ENCODE measurements at places on chromosomes 11 and 22.
A peak's percentile ranks its signal among the peaks of the same experiment; 100 is the strongest.

GRCh38 chr11:6303661-6304060, 16.6 kb downstream of the CAVIN3 start:
- DNase-seq: peak; percentile 42

- no peak for DNase-seq
Measured at GRCh38 chr11:120210626-120211521, at the start of gene OAF. OAF (plus strand) TSS chr11:120211032; CDS start chr11:120211280, 248 bp downstream.

DNA sequence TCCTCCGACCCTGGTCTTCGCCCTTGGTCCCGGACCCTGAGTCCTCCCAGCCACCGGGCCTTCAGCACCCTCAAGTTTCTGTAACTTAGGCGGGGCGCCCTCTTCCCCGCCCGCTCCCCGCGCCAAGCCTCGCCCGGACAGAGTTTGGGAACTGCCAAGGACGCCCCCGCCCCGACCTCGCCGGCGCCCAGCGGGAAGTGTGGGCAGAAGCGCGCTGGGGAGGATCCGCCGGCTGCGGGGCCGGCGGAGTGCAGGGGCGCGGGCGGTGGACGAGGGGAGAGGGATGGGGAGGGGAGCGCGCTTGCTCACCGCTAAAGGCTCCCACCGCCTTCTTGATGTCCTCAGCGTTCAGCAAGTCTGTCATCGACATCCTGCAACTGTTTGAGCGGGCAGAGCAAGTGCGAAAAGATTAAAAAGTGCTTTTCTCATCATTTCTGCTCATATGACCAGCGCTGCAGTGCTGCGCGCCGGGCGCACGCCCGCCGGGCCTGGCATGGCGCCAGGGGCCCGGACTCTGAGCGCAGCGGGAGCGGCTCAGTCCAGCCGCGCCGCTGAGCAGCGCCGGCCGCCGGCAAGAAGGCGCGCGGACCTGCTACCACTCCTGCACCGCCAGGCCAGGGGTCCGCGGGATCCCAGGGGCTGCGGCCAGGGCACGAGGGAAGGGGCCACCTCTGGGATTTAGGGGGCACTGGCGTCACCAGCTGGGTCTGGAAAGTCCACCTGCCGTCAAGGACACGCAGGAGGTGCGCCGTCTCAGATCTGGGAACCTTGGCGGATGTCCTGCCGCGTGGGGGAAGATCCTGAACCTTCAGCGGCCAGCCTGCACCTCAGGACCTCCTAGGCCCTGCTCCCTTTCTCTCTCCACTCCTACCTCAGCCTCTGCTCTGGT, at the start of gene PVALB:
Gene PVALB (minus strand): TSS at position 400 of the 889 bp plus-strand sequence. CDS start 30 bp downstream, at position 370.
- no peak for DNase-seq

GRCh38 chr11:95944623-95945022, 20.7 kb upstream of the MTMR2 start:
- no peak for DNase-seq

DNA sequence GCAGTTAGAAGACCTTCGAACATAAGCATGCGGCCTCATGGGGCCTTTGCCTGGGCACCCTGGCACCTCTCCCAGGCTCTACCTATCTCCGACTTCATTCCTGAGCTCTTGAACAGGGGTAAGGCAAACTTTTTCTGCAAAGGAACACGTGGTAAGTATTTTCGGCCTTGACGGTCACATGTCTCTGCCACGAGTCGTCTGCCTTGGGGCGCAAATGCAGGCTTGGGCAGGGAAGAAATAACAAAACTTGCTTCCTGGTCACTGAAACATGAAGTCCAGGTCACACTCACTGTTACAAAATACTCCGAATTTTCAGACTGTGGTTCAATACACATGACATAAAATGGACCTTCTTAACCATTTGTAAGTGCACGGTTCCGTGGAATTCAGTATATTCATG, 3.4 kb upstream of the ASCL2 start:
- DNase-seq: no peak

GRCh38 chr22:49037701-49038245, 789.9 kb downstream of the BRD1 start:
- DNase-seq: no peak

DNA sequence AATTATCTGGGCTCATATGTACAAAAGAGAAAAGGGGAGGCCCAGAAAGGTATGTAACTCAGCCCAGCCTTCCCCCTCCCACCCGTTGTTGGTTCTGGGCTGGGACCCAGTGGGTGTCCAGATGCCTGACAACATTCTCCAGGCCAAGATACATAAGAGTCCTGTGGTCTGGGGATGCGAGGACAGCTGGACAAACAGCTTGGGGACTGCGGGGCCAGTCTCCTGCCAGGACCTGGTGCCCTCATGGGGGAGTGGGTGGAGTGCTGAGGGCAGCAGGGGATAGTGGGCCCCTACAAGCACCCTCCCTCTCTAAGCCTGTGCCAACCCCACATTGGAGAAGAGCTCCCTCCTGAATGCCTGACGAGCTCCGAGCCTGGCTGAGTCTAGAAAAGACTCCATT, 3.5 kb upstream of the SLC22A6 start:
- DNase-seq: no peak

- DNase-seq: no peak
Measured at GRCh38 chr11:91178366-91178765, 955.5 kb upstream of the CHORDC1 start.

GRCh38 chr22:28002181-28002700, 83.2 kb upstream of the PITPNB start:
- no peak for DNase-seq

DNA sequence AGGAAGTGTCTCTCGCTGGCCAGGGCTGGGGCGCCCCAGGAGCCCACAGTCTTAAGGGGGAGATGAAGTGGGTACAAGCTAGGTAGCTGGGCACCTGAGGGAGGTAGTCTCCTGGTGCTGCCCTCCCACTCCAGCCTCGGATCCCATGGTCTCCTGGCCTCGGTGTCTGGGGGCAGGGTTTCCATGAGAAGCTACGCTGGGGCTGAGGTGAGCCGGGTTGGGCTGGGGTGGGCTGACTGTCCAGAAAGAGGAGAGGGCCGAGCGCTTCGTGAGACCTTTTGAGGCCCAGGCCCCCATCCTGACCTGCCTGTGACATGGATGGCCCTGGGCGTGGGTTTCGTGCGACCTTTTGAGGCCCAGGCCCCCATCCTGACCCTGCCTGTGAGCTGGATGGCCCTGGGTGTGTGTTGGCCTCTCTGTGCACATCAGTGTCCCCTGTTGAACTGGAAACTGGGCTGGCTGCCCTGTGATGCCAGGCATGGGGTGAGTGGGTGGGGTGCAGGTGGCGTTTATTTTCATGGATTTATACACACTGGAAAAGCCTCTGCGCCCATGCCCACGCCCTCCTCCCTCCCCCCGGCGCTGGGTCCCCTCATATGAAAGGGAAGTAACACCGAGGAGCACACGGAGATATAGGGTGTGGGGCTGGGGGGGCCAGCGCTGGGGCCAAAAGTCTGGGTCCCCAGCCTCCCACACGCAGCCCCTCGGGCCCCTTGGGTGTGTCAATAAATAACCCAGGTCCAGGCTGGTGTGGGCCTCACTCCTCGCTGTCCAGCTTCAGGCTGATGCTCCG, 8.6 kb downstream of the AIP start:
- DNase-seq: no peak

GRCh38 chr11:122976734-122977469, 4.7 kb downstream of the BSX start:
- peak; percentile 17 for DNase-seq

DNA sequence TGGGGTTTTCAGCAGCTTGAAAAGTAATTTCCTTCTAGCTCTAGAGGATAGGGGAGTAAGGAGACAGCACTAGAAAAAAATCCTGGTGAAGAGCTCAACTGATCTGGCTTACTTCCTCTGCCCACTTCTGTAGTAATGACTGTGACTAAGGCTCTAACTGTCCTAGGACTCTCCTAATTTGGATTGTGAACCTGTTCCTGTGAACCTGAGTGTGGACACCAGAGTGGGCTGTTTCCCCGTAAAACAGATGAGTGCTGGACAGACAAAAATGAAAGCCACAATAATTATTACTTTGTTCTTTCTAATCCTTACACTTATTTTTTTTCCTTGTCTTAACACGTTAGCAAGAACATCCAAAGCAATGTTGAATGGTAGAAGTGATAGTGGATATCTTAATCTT, 154.1 kb downstream of the AASDHPPT start:
- DNase-seq: no peak

- no peak for DNase-seq
Measured at GRCh38 chr11:116330439-116331185, 442.2 kb downstream of the BUD13 start.

DNA sequence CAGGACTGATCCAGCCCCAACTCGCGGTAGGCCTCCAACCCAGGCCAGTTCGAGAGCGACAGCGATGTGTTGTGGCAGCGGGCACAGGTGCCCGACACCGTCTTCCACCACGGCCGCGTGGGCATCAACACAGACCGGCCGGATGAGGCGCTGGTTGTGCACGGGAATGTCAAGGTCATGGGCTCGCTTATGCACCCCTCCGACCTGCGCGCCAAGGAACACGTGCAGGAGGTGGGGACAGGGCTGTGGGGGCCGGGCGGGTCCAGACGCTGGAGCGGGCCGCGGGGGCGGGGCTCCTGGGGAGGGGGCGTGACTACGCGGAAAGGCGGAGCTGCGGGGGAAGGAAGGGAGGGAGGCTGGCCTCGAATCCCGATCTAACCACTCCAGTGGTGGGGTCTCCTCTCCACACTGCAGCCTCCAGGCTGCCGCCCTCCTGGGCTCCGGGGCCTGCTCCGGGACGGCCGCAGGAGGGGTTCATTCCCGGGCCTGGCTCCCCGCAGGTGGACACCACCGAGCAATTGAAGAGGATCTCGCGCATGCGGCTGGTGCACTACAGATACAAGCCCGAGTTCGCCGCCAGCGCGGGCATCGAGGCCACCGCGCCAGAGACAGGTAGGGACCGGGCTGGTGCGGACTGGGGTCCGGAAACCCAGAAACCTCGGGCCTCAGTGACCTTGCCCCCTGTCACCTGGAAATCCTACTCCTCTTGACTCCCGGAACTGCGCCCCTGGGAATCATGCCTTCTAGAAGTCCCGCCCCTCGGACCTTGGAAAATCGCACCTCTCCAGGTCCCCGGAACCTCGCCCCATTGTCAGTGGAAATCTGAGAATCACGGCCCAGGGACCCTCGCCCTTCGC, 14.9 kb downstream of the TMEM258 start:
- DNase-seq: no peak

DNA sequence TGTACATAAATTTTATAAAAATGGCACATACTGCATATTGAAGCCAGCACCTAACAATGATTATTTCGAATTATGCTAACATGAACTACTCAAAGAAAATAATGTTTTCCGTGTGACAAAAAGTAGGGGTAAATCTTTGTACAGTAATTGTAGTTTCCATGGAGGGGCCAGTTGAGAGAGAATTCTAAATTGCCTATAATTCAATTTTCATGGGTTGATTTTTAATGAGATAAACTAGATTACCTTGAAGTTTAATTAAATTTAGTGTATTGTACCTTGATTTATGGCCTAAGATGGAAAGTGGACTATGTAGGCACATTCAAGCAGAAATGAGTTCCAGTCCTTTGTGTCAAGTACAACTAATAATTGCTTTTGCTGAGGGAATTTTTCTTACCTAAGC, 5.0 kb downstream of the APLP2 start:
- DNase-seq: no peak

- DNase-seq: no peak
Measured at GRCh38 chr11:62137276-62137861, 13.6 kb downstream of the INCENP start.

GRCh38 chr22:22600531-22601261, 41.6 kb upstream of the PRAME start:
- DNase-seq: no peak

DNA sequence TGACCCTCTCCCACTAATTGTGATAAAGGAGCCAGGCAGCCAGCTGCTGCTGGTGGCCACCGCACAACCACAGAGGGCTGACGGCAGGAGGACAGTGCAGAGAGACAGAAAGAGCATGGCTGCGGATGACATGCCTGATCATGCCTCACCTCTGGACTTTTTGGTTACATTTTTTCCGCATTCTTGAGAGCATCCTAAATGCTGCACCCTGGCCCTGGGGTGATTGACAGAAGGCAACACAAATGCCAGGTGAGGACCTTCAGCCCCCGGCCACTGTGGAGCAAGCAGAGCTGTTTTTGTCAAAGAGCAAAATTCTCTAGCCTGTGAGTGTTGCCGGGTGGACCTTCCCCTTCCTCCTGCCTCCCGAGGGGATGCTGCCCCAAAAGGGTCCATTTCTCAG, 78.5 kb downstream of the RPS6KA4 start:
- no peak for DNase-seq

GRCh38 chr11:65912845-65913244, 6.0 kb downstream of the C11orf68 start:
- no peak for DNase-seq

Data from spinal cord (tissue), 10 donors.